ENCODE measurements at places on chromosomes 1 and 21.

DNA sequence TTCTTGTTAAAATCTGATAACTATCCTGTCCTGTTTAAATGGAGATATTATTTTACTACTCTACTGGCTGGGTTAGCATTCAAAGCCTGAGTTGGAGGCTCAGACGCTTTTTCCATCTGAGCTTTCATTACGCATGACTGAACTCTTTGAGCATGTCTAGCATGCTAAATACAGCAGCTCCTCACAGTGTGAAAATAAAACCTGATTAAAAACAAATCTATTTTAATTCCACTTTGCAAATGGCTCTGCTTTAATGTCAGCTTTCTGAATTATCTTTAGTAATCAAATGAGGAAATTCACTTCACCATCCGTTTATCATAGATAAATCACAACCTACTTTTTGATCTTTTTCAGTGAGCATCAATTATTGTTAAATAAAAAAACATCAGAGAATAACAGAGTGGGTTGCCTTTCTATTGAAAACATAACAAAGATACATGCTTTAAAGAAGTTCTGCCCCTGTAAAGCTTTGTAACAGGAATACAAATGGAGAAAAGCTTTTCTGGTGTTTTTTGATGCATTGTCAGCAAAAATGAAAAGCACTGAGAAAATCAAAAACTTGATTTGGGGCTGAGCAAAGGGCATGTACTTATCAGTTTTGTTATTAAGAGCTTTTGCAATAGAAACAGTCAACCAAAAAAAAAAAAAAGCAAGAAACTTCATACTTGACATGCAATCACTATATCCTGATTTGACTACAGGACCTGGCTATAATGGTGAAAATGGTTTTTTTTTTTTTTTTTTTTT lies 3.5 kb upstream of the SPEN start:
- no peak for DNase-seq

DNA sequence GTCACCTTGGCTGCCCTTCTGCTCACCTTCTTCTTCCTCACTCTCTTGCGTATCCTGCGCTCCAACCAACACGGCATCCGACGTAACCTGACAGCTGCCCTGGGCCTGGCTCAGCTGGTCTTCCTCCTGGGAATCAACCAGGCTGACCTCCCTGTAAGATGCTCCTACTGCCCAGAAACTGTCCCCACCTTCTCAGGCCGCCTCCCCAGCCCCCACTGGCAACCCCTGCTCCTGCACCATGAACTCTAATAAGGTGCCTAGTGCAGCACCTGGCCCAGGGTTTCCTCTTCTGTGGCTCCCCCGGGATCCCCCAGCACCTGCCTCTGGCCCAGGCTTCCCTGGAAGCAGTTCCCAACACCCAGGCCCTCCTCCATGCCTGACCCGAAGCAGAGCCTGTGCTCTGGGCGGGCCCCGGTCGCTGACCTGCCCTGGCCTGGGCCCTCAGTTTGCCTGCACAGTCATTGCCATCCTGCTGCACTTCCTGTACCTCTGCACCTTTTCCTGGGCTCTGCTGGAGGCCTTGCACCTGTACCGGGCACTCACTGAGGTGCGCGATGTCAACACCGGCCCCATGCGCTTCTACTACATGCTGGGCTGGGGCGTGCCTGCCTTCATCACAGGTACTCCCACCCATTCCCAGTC lies 12.8 kb downstream of the PSRC1 start:
- no peak for DNase-seq

GRCh38 chr1:17250601-17251000 lies 1.7 kb downstream of the PADI3 start:
- DNase-seq, result peak; percentile 71

GRCh38 chr1:108881369-108881768 lies 4.6 kb downstream of the GPSM2 start:
- DNase-seq, result peak; percentile 48

- DNase-seq, result no peak
Measured at GRCh38 chr1:77742011-77742555, 17.6 kb downstream of the USP33 start.

- peak; percentile 86 for DNase-seq
Measured at GRCh38 chr1:111563619-111564018, 56.0 kb upstream of the RAP1A start.
